ENCODE measurements at places on chromosomes 7 and 10.

DNA sequence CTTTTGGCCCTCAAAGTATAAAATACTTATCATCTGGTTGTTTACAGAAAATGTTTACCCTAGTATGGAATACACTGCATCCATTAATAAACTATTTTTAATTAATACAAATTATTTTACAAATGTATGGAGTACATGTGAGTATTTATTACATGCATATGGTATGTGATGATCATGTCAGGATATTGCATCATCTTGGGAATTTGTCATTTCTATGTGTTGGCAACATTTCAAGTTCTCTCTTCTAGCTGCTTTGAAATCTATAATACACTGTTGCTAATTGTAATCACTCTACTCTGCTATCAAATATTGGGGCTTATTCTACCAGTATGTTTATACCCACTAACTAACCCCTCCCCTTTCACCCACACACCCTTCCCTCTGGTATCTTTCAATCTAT lies 103.9 kb upstream of the THSD7A start:
- no peak for DNase-seq

DNA sequence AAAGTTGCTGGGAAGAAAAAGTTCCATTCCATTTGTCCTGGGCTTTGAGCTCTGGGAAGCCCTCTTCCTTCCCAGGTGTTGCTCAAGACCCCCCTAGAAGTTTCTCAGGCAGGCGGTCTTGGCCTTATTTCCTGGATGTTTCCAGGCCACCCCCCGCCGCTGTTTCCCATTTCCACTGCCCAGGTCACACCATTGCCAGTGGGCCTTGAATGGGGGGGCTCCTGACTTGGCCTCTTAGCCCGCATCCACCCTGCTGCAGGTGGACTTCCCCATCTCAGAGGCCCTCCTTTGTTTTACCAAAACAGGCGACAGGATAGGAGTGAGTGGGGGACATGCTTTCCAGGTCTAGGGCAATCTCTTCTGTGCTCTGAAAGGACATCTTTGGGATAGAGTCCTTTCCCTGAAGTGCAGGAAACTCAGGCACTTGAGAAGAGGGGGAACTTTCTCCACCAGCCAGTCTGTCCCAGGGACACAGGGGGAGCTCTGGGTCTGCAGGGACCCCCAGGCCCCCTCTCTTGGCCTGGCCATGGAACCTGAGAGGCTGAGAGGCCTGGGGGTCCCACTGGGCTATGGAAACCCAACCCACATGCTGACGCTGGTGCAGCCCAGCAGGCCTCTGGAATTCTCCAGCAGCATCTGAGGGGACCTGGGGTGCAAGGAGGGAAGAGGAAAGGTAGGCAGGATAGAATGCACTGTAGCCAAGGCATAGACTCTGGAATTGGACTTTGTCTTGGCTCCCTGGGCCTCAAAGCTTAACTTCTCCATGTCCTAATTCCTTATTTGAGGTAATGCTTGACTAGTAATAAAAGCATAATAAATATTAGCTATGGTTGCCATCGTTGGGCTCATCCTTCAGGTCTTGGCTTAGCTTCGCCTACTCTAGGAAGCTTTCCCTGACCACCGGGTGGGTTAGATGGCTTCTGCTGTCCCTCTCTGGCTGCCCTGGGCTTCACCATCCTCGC lies 17.6 kb downstream of the NEURL1 start:
- no peak for DNase-seq

- no peak for DNase-seq
Observed at GRCh38 chr10:5071411-5072198, 22.6 kb upstream of the AKR1C3 start.

DNA sequence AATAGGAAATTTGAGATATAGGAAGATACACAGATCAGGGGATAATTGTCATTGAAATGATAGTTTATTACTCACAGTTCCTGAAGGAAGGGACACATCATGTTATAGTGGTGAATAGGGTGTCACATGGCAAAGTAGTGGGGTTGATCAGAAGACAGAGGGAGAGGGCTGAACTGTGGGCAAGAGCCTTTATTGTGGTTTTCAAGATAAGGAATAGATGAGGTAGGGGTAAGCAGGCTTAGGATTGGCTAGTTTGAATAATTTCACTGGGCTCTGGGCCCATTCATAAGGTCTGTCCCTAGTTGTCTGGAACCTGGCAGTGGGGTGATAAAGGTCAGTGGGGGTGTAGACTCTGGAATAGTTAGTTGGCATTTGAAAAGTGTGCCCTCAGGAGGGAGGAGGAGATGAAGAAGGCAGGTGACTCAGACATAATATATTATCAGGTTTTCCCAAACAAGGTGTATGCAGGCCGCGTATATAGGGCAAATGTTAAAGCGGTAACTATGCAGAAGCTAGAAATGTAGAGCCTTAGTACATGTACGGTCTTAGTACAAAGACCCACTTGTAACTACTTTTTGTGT lies 18.5 kb downstream of the FGL2 start:
- no peak for DNase-seq

DNA sequence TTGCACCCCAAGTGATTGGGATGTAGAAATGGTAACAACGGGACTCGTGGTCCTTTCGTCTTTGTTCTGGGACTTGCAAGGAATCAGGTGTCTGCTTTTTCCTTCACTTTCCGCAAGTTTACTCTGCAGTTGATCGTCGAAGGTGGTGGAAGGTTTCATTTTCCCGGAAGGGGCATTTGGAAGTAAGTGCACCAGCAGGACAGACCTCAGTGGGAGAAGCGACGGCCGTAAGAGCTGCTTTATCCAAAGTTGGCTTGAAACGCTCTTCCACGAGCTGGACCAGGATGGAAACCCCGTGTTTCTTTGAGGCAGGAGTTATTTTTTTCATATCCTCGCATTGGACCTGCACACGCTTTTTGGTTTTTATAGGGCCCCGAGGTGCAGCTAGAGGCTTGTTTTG lies 1.2 kb downstream of the BRI3 start:
- DNase-seq: no peak

DNA sequence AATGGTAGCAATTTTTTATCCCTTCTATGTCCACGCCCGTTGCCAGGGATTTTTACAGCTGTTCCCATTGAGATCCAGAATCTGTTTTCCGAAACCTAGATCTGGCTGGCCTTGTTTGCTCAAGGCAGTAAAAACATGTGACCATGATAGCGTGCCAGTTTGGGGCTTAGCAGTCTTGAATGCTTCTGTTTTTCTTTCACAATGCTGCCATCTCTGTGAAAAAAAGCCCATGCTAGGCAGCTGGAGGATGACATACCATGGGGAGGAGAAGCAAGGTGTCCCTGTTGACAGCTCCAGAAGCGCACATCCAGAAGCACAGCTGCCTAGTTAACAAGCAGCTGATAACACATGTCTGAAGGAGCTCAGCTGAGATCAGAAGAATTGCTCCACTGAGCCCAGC lies 2.2 kb upstream of the ZNF92 start:
- DNase-seq: peak; percentile 17

GRCh38 chr10:104340111-104340526 lies 1.9 kb upstream of the ITPRIP start:
- no peak for DNase-seq

DNA sequence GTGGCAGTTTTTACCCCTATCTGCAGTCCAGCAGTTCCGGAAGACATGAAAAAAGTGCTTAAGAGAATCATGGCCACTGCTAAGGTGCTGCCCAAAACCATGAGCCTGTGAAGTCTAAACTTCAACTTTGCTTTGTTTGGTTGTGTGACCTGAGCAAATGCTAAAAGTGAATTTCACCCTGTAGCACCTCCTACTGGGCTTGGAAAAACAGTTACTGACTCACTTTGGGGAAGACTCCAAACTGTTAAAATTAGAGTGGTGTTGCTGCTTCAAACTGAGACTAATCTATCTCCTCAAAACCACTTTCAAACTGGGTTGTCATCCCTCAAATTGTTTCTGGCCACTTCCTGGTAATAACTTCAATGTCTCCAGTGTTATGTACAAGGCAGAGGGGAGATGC lies 21.3 kb downstream of the MKX start:
- DNase-seq: no peak

GRCh38 chr10:114021717-114022680 lies 21.7 kb upstream of the ADRB1 start:
- no peak for DNase-seq

DNA sequence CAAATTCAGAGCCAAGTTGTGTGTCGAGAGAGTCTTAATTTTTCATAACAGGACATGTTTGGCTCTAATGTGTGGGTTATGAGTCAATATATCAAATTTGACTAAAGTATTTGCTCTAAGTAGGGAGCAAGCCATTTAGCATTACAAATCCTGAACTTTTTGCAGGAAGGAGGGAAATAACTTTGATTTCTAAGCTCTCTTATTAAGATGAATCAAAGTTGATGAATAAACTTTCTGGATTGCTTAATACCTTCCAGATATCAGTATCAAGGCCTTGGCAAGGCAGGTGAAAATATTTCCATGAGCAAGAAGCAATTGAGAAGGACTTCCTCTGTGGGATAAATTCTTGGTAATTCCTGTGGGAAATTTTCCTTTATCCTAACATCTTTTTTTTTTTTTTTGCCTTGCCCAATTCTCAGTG lies 258.8 kb downstream of the AHR start:
- DNase-seq: no peak

DNA sequence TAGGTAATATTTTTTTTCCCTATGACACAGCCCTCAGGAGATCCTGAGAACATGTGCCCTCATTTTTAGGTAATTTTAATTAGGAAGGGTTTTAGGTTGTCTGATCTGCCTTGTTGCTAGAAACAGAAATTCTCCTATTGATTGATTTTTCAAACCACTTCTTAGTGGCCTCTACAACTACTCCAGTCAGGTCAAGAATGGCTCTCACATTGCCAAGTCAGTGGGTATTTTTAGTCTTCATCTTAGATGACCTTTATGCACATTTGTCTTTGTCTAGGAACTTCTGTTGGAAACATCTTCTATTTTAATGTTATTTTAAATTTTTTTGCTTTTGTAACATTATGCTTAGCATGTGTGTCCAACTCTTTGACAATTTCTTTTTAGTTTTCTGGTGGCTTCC lies 162.3 kb downstream of the MLLT10 start:
- DNase-seq: no peak

DNA sequence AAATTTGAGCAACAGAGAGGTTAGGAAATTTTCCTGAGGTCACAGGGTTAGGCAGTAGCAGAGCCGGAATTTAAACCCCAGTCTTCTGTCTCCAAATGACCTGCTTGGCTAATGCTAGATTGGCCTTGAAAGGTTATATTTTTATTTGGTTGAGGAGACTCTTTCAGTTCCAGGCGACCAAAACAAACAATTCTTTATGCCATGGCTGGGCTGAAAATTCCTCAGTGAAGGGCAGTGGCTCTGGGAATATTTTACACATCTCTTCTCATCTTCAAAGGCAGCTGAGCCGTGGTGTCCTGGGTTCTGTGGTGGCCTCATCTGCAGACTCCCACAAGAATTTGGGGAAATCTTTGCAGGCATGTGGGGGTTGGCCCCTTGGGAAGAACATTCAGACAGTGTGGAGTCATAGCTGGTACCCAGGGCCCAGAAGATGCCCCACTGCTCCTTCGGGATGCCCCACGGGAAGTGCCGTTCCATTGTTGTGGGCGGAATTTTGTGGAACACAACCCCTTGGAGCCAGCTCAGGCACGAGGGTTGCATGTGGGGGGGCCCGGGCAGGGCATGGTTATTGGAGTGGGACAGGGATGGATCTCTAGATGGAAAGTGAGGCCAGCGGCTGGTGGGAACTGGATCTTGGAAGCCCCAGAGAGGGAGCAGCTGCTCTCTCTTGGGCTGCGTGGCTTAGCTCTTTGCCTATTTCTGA lies 33.2 kb downstream of the RPS24 start:
- DNase-seq: no peak

- DNase-seq: no peak
Observed at GRCh38 chr10:24331457-24331856, 122.5 kb downstream of the KIAA1217 start.

- DNase-seq: no peak
Observed at GRCh38 chr7:114102996-114103395, 184.2 kb upstream of the PPP1R3A start.

DNA sequence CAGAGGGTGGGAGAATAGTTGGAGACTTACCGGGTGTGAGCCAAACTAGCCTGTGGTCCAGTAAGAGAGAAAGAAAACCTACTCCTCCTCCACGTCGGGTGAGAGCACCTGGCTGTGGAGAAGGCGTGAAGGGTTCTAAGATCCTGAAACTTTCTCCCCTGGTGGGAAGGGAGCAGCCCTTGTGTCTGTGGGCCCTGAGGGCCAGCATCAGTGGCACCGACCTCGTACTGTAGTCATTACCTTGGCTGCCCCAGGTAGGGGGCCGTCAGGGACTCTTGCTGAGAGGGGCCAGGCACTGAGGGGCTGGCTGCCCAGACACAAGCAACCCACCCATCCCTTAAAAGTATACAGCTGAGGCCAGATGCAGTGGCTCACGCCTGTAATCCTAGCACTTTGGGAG lies 69.5 kb upstream of the LOXL4 start:
- DNase-seq: no peak

DNA sequence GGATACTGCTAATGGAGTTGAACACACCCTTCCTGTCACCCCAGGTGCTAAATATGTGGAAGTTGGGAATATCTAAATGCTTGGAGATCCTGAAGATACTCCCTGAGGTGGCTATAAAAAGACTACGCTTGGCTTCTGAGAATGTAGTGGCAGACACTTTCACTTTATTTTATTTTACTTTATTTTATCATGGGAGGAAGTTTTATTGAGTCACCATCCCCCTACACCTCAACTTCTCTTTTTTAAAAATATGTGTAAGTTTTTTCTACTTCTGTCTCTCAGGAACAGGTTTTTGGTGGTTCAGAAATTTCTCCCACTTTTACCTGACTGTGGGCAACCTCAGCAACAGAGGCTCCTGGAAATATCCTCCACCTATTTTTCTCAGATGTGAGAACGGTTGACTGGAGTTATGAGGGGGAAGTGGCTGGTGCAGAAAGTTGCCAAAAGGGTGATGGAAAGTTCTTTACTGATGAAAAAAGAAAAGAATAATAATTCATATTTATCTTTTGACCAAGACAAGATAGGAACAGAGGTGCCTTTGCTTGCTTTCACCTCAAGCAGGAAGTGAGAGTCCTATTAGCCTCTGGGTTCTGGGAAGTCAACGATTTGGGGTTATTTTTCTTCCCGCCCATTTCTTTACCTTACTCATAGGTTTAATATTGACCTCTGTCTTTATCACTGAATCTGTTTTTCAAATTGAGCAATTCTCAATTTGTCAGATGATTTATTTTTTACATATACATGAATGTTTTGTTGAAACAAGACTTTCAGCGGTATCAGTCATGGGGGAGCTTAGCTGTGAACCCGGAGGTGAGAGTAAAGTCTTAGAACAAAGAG lies 103.6 kb downstream of the AHR start:
- DNase-seq: no peak

DNA sequence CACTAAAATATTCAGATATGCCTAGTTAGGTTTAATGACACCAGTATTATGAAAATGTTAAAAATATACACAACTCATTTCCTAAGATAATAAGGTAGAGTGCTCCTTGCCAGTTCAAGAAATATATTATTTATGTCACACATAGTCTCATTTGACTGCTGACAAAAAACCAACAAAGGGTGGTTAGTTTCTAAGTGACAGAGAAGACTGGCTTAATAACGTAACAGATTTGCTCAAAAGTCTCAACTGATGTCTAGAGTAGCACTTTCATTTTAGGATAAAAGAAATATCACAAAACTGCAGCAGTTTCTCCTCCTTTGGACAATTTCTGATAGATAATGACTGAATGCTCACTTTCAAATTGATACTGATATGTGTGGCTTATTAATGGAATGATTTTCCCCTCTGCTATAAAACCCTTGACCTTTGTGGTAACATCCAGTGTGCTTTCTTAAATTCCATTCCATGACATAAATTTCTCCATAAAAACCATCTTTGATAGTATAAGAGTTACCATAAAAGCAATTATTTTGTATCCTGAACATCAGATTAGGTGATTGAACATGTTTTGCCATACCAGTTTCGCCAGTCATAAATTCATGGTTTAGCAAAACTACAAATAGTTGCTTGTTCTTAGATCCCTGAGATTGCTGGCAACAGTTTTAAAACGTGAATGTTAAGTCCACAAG lies 94.2 kb downstream of the NRBF2 start:
- no peak for DNase-seq
